ENCODE measurements at places on chromosomes 3 and 15. TPM values are rescaled to one million over a fixed set of nuclear protein-coding genes. Genes with fewer than 3 reads are reported as not detected.

DNA sequence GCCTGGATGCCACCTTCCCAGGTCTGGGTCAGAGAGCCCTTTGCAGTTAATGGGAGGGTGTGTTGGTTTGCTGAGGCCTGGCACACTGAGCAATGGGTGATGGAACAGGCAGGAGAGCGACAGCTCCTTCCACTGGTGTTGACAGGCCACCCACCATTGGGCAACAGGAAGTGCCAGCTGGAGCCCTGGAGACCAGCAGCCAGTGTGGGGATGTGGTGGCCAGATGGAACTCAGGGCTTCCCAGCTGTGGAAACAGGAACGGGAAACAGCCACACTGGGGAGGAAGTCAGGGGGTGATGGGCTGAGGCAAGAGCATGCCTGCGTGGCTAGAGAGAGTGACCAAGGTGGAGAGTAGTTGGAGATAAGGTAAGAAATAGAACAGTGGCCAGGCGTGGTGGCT lies 9.3 kb downstream of the PSTPIP1 start:
- DNase-seq = peak; percentile 89

GRCh38 chr3:76134166-76134565 lies 348.8 kb upstream of the ZNF717 start:
- no peak for DNase-seq

- no peak for DNase-seq
Measured at GRCh38 chr15:59446232-59446957, 8.4 kb downstream of the FAM81A start.

DNA sequence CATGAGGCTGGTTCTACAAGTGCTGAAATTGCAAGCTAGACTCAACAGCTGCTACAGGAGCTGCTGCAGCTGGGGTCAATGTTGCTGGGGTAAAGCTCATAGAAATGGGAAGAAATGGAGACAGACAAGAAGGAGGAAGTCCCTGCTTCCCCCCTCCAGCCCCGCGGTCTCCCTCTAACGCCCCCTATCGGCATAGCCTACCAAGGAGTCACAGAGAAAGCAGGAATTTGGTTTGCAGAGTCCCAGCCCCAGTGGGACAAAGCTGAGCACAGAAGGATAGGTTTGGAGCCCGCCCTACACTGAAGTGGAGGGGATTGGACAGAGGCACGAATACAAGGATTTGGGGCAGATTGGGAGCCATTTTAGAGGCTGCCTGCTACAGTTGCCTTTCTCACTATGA lies 176.9 kb upstream of the ANKRD28 start:
- DNase-seq = no peak

Gene FYTTD1
- total RNA-seq = 51.7 TPM

Gene ACSBG1
- total RNA-seq = not detected

Measured in spleen (tissue), 13 donors.